Hematopoietic multipotent progenitor cell treated with erythropoietin and hydrocortisone succinate and interleukin-3 and kit ligand, for 4 days (in vitro differentiated cells): ENCODE measurements at places on chromosomes 13 and 19.
A peak's percentile ranks its signal among the peaks of the same experiment; 100 is the strongest.

DNA sequence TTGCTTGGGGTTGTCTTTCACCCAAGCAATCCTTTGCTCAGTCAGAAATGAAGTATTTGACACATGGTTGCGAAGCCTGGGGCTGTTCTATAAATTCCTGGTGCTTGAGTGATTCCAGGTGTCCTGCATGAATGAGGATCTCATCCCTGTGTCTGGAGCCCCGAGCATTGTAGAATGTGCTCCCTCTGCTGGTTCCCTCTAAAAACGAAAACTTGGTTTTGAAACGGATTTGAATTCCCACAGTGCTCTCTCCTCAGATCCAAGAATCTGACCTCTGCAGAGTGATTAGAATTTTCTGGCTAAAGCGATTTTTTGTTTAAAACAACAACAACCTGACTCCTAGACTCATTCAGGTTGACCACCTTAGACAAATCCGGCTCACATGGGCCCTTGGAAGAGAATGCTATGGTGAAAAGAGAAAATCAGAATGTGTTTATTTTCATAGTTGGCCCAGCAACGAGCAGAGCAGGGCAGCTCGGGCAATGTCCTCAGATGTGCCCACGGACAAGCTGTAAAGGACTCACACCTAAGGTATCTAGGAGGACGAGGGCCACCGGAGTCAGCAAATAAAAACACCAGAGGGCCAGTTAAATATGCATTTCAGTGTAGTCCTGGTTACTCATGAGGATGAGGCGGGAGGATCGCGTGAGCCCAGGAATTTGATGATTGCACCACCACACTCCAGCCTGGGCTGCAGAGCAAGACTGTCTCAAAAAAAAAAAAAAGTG lies 8.7 kb upstream of the ATP12A start:
- DNase-seq = peak; percentile 58

DNA sequence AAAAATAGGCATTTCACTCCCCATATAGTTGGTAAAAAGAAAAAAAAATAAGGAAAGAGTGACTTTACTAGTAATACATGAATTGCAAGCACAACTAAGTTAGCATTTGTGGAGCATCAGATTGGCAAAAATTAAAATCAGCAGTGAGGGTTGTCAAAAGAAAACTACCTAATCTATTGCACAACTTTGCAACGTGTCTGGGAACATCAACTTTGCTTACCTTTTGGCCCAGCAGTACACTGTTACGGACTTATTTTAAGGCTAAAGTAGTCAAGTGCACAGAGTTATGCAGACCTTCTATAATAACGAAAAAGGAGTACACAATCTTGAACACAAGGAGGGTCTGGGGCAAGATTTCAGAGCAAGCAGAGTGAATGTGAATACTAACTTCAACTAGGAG lies 102.6 kb downstream of the MIPEP start:
- no peak for DNase-seq

- DNase-seq = no peak
These were observed 798 bp upstream of the COX6B2 start for GRCh38 chr19:55355213-55355821.

DNA sequence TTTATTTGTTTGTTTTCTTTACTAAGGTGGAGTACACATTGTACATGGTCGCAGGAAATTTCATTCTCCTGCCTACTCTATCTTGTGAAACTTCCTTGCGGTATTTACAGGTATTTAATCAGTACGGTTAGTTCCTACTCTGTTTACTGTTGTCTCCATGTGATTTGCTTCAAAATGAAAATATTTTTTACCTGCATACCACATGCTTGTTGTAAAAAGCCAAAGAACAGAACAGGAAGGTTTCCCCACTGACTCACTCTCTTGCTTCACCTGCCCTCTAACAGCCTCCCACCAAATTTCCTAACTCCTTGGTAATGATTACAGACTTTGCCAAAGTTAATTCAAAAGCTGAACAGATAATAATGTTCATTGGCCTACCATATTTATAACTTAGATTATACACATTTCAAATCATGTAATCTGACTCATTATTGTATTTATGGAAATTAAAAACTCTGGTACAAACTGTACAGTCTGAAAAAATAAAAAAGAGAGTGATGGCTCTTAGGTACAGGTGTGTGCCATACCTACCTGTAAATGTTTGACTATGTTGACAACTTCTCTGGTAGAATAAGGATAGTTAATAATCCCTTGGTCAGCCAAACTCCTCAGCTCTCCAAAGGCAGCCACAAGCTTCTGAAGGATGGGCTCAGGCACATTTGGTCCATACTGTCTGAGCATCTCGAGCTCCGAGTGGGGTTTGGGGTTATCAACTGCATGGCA lies 239.9 kb downstream of the VWA8 start:
- DNase-seq = no peak

- peak; percentile 100 for DNase-seq
These were observed at the start of the genes AKT1S1 and TBC1D17 for GRCh38 chr19:49877020-49877878. Gene AKT1S1 (minus strand): TSS chr19:49877355. CDS start chr19:49873295, 4,060 bp downstream. Gene TBC1D17 (plus strand): TSS chr19:49877702. CDS start chr19:49877724, 22 bp downstream.

DNA sequence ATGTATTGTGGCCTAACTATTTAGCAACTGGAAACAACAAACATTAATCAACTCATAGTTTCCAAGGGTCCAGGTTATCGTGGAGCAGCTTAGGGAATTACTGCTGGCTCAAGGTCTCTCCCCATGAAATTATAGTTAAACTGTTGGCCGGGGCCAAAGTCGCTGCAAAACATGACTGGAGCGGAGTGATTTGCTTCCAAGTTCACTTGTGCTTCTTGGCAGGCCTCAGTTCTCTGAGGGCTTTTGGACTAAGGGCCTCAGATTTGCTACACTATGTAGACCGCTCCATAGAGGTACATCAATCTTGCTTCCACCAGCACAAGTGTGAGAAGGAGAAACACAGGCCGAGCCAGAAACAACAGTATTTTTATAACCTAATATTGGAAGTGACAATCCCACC lies 9.4 kb upstream of the KBTBD7 start:
- DNase-seq = no peak

- DNase-seq = peak; percentile 92
These were observed 5.5 kb upstream of the PTBP1 start for GRCh38 chr19:791567-792305.

DNA sequence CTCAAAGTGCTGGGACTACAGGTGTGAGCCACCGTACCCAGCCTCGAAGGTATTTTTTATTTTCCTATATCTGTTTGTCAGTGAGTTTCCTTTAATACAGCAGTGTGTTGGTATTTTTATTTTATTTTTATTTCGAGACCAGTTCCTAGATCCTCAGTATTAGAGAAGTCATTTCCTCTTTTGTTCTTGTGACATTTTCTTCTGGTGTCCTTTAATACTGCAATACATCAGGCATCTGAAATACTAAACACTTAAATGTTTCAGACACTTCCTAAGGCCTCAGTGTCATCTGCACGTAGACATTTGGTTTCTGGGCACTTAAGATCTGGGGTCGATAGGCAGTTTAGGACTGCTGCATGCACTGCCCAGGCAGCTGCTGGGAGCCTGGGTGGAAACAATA lies 22.5 kb downstream of the GATAD2A start:
- no peak for DNase-seq

- no peak for DNase-seq
These were observed 541.4 kb upstream of the SLITRK5 start for GRCh38 chr13:87129602-87130300.

GRCh38 chr13:29596064-29596418 lies 553 bp upstream of the SLC7A1 start:
- DNase-seq = no peak

GRCh38 chr19:41323430-41324125 lies 13.6 kb downstream of the CCDC97 start:
- peak; percentile 95 for DNase-seq

GRCh38 chr19:41740415-41741243 lies 14.7 kb upstream of the CEACAM6 start:
- no peak for DNase-seq

DNA sequence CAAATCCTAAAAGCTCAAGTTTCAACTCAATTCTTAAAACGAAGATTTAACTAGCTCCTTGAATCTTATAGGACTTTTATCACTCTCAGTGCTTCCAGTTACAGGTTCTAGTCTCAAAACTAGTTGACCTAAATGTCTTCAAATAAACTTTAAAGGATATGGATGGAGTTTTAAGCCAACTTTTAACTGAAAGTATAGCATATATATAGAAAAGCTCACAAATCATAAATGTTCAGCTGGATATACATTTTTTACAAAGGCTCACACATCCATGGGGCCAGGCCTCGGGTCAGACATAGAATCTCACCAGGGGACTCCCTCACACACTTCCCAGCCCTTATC lies 47.1 kb upstream of the ARHGEF7 start:
- DNase-seq = no peak

DNA sequence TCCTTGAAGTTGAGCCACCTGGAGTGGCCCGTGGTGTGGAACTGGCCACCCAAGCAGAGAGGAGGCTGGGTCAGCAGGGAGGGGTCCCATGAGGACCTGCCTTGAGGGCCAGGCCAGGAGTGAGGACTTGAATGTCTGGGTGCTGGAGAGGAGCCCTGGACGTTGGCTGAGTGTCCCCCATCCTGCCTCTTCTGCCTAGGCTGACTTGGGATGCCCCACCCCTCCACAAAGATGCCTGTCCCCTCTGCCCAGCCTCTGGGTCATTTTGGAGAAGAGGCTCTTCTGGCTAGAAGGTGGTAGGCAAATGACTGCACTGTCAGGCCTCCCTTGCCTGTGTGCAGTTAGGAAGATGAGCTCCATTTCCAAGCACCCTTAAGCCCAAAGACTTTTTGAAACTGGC lies 1.7 kb downstream of the SSBP4 start:
- no peak for DNase-seq

GRCh38 chr13:35621989-35622388 lies 145.5 kb upstream of the MAB21L1 start:
- DNase-seq = peak; percentile 47

GRCh38 chr13:61192826-61193225 lies 222.8 kb downstream of the PCDH20 start:
- no peak for DNase-seq

- no peak for DNase-seq
These were observed 660 bp upstream of the MVB12A start for GRCh38 chr19:17419154-17419620.

DNA sequence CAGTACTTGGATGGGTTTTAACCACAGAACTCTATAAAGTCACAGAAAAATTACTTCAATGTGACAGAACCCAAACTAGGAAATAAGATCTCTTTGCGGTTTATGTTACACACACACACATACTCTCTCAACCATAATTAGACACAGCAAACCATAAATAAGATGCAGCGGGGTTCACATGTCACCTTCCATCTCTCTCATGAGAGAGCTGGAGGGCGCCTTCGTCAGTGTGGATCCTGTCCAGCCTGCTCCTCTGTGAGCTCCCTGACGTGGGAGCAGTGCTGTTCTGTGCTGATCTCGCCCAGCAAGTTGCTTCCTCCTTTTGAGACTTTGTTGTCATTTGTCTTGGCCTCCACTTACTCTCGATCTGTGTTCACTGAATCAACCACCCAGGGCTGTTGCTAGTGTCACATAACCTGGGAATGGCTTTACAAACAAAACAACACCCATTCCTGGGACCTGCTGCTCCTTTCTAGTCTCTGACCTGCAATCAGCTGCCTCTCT lies 204.9 kb upstream of the KL start:
- DNase-seq = peak; percentile 75

DNA sequence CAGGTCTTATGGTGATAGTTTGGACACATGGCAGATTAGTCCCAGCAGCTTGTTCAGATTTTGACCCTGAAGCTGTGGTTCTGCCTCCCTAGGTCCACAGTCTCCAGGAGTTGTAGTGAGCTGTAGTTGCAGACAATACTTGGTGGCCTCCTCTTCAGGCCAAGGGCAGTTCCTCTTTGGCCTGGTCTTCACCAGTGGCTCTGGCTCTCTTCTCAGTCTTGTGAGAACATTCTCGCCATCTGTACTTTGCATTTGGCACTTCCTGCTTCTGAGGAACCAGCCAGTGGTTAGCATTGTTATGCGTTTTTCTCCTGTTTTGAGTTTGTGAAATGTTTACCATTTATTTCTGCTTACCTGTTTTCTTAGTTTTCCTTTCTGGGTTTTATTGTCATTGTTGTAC lies 40.7 kb downstream of the PCCA start:
- DNase-seq = peak; percentile 69

- no peak for DNase-seq
These were observed 837 bp downstream of the FSD1 start for GRCh38 chr19:4305257-4305612.

- peak; percentile 81 for DNase-seq
These were observed 532.7 kb upstream of the SPRY2 start for GRCh38 chr13:80873589-80873988.

GRCh38 chr13:59701261-59701660 lies 462.5 kb downstream of the DIAPH3 start:
- no peak for DNase-seq

GRCh38 chr13:113411216-113412023 lies 41.9 kb downstream of the ADPRHL1 start:
- no peak for DNase-seq

GRCh38 chr19:34370983-34371382 lies 6.0 kb downstream of the GPI start:
- peak; percentile 31 for DNase-seq

GRCh38 chr19:14006766-14007562 lies 844 bp upstream of the RFX1 start:
- DNase-seq = peak; percentile 93

DNA sequence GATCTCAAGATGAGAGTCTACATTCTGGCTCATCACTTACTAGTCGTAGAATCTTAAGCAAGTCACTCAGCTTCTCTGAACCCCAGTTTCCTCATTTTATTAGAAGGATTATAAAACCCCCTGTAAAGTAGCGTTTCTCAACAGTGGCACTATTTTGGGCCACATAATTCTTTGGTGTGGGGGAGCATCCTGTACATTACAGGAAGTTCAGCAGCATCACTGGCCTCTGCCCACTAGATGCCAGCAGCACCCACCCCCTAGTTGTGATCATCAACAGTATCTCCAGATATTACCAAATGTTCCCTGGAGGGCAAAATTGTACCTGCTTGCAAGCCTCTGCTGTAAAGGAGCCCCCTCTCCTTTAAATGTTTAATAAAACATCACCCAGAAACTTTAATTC lies 22.6 kb downstream of the STARD13 start:
- DNase-seq = peak; percentile 65

- peak; percentile 46 for DNase-seq
These were observed 16.0 kb upstream of the MRI1 start for GRCh38 chr19:13748169-13748828.

GRCh38 chr19:46551164-46551563 lies 50.0 kb upstream of the CALM3 start:
- peak; percentile 30 for DNase-seq

DNA sequence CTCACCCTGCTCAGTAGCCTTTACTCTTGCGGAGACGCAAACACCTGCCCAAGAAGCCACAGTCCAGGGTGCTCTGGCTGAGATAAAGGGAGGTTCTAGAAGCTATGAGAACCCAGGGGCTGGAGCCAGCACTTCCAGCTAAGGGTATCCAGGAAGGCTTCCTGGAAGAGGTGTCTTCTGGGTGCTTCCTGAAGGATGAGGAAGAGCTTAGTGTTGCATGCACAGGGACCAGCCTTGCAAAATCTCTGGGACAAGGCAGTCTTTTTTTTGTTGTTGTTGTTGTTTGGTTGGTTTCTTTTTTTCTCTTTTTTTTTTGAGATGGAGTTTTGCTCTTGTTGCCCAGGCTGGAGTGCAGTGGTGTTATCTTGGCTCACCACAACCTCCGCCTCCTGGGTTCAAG lies 20.6 kb downstream of the MYBPC2 start:
- no peak for DNase-seq

- no peak for DNase-seq
These were observed 18.6 kb downstream of the GJA3 start for GRCh38 chr13:20142023-20142926.
